ENCODE measurements at places on chromosomes 7 and 10.

DNA sequence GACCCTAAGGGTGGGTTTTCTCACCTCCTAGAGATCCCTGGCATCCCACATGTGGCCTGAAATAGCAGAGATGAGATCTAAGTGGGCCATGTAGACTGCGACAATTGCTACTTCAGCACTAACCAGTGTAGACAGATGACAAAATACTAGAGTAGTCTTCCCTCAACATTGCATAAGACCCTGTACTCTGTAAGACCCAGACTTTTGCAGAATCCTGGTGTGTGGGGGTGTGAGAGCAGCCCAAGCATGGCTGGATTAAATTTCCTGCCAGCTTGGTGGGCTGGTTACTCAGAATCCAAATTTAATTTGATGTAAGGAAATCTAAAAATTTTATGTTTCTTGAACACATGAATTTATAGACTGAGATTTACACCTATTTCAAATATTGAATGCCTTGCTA lies 88.3 kb downstream of the ZNF365 start:
- no peak for DNase-seq

GRCh38 chr10:78416031-78417011 lies 382.7 kb downstream of the RPS24 start:
- no peak for DNase-seq

- DNase-seq: no peak
Observed at GRCh38 chr7:151483711-151483983, 36.0 kb downstream of the RHEB start.

DNA sequence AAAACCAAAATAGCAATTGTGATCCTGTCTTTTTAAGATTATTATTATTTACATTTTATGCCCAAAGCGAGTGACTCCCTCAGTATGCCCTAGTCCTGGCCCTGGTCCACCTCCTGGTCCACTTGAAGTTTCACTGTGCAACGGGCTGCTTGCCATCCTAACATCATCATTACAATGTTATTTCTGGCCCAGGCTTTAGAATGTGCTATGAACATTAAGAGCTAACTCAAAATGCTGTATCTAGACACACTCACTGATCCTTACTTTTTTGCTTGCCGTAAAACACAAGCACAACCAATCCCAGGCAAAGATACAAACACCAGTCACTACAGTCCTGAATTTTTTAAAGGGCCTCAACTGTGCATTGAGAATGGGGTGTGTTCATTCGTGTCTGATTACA lies 38.4 kb downstream of the RHOBTB1 start:
- peak; percentile 18 for DNase-seq

GRCh38 chr7:13165854-13166253 lies 478.4 kb downstream of the ARL4A start:
- DNase-seq: no peak

- no peak for DNase-seq
Observed at GRCh38 chr7:5143935-5144903, 45.8 kb upstream of the WIPI2 start.

- DNase-seq: no peak
Observed at GRCh38 chr7:107708956-107709355, 35.0 kb upstream of the CBLL1 start.

- no peak for DNase-seq
Observed at GRCh38 chr7:30912986-30913811, 1.5 kb downstream of the AQP1 start.

DNA sequence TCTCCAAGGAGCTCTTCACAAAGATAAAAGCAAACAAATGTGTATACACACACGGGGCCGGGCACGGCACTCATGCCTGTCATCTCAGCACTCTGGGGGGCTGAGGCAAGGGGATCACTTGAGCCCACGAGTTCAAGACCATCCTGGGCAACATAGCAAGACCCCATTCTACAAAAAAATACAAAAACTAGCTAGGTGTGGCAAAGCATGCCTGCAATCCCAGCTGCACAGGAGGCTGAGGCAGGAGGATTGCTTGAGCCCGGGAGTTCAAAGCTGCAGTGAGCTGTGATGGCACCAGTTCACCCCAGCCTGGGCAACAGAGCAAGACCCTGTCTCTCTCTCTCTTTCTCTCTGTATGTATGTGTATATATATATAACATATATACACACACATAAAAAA lies 22.3 kb downstream of the TTYH3 start:
- DNase-seq: no peak

- DNase-seq: no peak
Observed at GRCh38 chr7:131525820-131526219, 30.6 kb downstream of the PODXL start.

- no peak for DNase-seq
Observed at GRCh38 chr7:92750447-92750839, 85.9 kb downstream of the CDK6 start.

DNA sequence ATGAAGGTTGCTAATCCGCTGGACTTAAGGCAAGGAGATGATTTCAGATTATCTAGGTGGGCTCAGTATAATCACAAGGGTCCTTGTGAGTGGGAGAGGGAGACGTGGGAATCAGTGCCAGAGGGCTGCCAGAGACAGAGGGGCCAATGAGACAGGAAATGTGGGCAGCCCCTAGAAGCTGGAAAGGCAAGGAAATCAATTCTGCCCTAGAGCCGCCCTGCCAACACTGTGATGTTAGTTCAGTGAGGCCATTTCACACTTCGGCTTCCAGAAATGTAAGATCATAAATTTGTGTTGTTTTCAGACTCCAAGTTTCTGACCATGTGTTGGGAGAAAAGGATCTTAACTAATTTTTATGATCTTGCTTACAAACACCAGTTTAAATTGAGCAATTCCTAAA lies 3.6 kb upstream of the GPNMB start:
- DNase-seq: no peak

DNA sequence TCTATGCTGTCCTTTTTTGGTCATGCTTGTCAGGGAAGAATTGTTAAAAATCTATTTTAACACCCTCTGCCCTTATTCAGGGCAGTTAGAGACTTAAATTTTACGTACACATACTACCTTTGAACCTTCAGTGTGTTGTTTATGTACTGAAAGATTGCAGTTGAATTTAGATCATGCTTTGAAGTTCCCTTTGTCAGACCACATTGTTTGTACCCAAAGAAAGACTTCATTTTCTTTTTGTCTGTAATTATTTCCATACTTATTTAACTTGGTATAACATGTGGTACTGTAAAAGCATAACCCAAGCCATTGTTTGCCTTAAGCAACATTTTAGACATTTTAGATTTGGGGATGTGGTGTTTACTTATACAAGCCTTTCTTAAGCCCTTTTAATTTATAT lies 96.1 kb downstream of the MMRN2 start:
- DNase-seq: no peak

DNA sequence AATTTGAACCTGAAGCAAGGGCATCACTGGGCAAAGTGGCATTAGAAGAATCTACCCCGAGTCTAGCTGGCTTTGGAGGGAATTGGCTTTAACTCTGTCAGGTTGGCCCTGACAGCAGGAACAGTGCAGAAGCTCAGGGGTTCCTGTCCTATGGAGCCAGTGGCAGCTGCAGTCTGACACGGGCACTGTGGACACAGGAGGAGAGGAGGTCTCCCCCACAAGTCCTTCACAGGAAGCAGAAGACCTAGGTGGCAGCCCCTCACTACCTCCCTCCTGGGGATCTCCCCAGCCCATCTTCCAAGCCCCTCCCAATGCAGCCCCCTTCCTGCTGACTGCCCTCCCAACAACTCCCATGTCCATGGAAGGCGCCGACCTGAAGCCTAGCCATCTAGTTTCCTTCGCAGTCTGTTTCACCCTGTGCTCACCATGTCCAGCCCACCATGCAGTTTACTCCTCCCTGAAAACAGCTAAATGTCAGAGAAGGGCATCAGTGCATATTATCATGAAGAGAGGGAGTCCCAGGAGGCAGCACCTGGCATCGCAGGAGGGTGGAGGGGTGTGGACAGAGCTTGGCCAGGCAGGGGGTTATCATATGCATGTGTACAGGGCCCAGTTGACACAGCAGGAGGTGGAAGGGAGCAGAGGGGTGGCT lies 17.9 kb upstream of the GDF10 start:
- DNase-seq: no peak

GRCh38 chr7:148192491-148192890 lies 398.1 kb upstream of the C7orf33 start:
- no peak for DNase-seq

DNA sequence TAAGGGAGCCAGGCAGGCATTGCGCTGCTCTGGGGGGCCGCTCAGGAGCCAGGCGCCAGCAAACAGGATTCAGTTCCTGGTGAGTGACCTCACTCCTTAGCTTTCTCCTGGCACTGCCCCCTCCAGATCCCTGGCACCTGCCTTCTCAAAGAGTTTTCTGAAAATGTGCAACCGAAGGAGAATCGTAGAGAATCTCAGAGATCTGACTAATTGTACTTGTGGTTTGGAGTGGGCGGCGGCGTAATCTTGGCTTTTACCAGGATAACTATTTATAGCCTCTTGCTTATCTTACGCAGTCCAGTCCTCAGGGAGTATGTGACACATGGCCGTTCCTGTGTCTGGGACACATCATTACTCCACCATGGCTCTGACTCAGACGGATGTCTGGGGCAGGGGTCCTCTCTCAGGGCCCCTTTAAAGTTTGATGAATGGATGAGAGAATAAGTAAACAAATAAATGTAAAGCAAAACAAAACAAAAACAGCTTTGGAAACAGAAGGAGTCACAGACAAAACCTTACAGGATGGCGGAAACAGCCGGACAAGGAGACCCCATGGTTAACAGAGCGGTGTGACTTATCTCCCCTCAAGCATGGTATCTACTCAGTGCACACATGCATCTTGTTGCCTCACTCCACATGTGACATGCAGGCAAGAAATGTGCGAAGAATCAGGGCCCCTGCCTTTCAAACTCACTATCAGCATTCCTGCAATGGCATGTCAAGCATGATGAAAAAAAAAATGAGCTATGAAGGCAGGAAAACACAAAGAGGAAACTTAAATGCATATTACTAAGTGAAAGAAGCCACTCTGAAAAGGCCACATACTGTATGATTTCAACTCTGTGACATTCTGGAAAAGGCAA lies 99.7 kb downstream of the TNS3 start:
- DNase-seq: peak; percentile 89

- DNase-seq: no peak
Observed at GRCh38 chr7:50799873-50800272, 17.2 kb upstream of the GRB10 start.

DNA sequence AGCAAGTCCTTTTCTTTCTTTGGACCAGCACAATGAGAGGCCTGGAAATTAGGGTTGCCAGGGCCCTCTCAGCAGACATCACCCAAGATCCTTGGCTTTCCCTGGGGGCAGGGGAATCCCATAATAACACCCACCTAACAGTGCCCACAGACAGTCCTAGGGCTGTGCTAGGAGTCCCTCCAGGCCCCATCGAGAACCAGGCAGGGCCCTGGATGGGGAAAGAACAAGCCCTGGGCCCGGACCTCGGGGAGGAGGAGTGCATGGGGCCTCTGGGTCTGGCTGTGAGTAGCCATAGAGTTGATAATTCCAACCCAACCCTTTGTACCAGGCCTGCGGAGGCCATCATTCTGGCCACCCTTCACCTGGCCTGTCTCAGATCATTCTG lies 201.2 kb upstream of the ZMIZ1 start:
- no peak for DNase-seq

DNA sequence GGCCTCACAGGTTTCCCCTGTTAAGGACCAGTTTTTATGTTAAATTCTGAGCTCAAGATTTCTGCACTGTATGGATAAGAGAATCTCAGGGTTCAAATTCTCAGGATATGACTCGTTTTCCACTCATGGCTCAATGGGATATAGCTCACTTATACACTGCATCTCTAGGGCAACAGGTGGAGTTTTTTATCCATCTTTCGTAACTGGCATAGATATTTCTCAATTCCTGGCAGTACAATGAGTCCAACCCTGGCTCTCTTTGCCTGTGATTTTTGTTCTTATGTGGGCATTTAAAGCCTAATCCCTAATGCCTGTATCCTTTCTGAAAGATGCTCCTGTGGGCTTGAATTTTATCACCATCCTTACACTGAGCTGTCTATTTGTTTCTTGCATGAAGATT lies 7.6 kb downstream of the CCDC172 start:
- DNase-seq: no peak

GRCh38 chr10:85280014-85280413 lies 951.6 kb downstream of the CCSER2 start:
- DNase-seq: no peak

DNA sequence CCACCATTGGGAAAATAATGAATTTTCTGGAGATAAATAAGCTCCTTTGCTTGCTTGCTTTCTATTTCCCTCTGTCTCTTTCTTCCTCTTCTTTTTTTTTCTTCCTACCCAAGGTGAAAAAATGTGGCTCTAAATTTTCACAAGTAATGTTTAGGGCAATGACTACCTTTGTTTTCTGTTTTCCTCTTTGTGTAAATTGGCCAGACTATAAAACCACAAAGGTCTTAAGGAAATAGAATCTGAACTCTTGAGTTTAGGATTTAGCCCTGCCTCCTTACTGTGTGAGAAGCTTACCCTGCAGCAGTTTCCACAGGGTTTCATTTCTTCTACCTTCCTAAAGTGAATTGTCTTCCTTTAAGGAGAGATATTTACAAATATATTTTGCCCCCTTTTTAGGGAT lies 330.4 kb downstream of the ARL4A start:
- DNase-seq: no peak

GRCh38 chr7:92717993-92718716 lies 118.2 kb downstream of the CDK6 start:
- DNase-seq: no peak

DNA sequence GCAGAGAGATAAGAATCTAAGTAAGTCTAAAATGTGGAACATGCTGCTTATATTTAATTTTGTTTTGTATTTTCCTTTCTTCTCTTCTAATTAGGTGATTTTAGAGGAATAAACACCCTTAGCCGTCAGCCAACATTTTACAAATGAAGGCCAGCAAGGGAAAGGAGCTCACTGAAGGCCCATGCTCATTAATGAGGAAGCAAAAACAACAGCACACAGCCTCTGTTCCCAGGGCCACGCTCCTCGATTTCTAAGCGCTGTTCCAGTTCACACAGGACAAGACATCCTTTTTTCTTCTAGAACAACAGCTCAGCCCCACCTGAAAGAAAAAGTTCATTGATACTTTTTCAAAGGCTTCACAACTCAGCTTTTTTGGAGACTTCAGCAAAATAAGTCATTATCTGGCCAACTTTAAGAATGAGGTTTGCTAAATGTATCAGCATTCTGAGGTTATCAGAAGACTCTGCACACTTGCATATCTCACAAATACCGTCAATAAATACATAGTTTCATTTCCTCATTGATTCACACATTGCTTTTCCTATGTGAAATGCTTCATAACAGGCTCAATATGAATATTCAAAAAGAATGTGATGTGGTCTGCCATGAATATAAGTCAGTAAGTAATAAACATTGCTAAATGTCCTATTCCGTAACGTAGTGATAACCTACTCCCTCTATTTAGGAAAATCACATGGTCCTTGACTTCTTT lies 34.8 kb upstream of the SFMBT2 start:
- no peak for DNase-seq

DNA sequence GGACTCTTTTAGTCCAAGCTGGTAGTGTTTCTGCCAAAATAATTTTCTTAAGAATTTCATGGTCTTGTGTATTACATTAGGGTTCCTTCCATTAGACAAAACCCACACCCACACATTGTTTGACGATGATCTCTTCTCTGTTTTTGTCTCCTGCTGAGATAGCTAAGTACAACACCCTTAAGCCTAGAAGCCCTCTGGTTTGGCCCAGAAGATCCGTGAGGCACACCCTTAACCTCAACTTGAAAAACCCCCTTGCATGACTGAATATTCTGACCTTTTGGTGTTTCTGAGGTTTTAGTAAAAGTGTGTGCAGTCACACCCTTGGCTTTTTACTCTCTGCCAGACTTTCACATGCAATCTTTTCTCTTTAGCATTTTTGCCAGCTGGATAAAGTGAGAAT lies 29.3 kb upstream of the ERCC6 start:
- no peak for DNase-seq
